ENCODE measurements at places on chromosomes 13 and 19.

DNA sequence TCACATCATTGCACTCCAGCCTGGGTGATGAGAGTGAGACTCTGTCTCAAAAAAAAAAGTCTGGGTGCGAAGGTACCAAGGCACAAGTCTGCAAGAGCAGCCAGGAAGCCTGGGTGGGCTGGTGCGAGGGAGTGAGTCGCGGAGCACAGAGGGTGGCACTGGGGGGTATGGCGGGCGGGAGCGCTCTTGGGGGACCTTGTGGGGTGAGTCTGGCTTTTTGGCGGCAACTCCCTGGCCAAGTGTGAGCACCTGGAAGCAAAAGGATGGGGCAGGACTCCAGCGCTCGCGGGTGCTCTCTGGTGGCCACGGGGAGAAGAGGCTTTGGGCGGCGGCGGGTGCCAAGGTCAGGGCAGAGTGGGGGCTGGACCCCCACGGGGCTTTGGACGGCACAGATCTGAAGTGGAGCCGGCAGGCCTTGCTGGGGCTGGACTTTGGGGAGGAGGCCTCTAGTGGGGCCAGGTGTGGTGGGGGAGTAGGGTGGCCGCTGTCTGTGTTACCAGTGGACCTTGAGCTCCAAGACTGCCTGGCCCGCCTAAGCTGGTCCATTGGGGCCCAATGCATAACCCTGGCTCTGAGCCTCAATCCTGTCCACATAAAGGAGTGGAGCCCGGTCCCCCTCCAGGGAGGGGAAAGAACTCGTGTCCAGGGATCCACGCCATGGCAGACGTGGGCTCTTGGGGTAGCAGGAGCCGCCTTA, 1.6 kb downstream of the P2RY11 start:
- no peak for DNase-seq

DNA sequence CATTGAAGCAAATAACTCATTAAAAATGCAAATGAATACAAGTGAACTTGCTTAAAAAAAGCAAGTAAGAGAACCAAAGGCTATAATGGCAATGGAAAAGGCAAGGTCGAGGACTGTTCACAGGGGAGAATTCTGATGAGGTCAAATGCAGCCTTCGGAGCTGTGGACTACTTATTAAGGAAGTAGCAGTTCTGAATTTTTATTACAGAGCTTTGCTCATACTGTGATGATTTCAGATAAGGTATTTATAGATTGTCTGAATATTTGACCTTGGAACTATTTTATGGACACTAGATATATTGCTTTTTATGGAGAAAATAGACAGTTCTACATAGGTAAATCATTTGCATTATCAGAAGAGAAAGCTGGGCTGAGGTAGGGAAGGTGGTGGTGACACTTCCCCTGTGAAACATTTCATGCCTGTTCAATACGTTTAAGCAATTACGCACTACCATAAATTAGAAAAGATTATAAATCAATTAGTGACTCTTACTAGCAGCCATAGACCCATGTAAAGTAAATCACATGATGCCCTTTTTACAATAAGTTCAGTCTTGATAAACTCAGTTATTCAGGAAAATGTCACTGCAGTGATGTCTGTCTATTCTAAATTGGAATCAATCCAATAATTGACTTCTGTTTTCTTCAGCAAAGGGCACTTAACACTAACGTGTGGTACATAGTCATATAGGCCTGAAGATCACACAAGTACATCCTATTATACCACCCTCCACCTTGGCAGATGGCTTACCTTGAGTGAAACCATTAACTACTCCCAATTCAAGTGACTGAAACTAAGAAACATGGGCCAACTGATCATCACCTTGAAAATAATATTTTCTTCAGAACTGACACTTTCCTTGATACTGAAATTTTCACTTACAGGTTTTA, 260.0 kb downstream of the KLF12 start:
- DNase-seq, result no peak

- DNase-seq, result no peak
Observed at GRCh38 chr19:459724-460511, 915 bp downstream of the SHC2 start.

DNA sequence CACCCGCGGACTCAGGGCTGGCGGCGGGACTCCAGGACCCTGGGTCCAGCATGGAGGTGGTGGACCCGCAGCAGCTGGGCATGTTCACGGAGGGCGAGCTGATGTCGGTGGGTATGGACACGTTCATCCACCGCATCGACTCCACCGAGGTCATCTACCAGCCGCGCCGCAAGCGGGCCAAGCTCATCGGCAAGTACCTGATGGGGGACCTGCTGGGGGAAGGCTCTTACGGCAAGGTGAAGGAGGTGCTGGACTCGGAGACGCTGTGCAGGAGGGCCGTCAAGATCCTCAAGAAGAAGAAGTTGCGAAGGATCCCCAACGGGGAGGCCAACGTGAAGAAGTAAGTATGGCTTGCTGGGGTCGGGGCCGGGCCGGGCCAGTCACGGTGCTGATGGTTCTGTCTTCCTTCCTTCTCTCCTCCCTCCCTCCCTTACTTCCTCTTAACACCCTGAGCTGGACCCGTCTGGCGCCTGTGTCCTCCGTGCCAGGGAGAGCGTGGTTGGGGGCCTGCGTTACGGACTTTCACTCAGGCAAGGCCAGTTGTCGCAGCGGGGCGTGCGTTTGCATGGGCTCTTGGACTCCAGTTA, 1.4 kb downstream of the STK11 start:
- no peak for DNase-seq

GRCh38 chr13:114031631-114032030, 57.8 kb upstream of the C13orf46 start:
- DNase-seq, result no peak

- DNase-seq, result no peak
Observed at GRCh38 chr13:75079226-75079625, 402.7 kb downstream of the TBC1D4 start.

DNA sequence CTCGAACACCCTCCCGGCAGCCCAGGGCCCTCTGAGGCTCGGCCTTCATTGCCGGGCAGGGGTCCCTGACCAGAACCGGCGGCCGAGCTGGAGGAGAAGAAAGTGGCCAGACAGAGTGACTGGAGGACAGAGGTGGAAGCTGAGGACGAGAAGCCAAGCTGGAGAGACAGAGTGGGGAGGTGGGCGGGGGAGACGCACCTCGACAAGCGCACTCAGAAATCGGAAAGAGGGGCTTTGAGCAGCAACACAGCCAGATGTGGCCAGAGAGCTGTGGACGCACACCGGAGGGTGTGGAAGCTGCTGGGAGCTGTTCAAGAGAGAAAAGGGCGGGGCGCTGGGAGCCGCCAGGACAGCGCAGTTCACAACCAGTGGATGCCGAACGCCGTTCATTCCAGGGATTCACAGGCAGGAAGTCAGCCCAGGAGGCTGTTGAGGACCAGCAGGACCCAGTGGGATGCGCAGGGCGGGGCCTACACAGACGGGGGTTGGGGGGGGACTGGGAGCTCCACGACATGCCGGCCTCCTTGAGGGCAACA, 28.2 kb upstream of the C13orf46 start:
- no peak for DNase-seq

GRCh38 chr13:113598481-113598880, 13.9 kb downstream of the TFDP1 start:
- no peak for DNase-seq

DNA sequence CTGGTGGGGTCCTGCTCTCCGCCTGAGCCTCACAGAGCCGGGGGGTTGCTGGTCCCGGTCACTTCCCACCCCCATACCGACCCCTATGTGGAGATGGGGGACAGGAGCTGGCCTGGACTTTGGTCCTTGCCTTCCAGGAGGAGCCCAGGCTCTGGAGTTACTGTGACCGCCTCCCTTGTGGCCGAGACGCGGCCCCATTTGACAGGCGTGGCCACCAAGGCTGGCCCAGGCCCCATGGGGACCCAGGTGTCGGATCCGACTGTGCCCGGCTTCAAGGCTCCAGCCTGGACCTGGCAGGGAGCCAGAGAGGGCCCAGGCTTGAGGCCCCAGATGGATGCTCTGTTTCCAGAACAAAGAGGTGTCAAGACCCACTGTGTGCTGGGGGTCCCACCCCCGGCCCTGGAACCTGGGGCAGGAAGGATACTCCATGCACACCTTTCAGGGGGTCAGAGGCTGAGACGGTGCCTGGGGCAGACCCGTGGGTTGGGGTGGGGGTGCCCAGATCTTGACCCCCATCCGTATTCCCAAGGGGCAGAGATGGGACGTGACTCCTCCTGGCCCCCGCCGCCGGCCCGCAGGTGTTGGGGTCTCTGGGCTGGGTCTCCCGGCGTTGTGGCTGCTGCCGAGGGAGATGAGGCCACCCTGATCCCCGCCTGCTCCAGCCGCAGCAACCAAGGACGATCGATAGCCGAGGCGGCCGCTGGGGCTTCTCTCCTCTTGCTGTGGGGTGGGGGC, 47.8 kb upstream of the TCF3 start:
- DNase-seq, result no peak

DNA sequence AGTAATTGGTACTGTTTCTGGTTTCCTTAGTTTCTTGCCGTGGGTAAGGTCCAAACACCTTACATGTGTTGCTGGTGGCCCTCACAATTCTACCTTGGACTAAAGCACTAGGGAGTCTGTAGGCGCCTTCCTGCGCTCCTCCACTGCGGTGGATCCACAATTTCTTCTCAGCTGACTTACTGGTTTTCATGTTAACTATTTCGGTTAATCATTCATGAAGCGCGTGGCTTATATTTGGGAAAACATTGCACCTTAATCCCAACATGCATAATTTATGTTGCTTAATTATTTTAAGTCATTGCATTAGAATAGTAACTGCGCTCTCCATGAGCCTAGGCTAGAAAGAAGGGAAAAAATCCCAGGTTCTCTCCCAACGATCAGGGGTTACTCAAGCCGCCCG, 37.7 kb downstream of the ARHGEF7 start:
- no peak for DNase-seq

DNA sequence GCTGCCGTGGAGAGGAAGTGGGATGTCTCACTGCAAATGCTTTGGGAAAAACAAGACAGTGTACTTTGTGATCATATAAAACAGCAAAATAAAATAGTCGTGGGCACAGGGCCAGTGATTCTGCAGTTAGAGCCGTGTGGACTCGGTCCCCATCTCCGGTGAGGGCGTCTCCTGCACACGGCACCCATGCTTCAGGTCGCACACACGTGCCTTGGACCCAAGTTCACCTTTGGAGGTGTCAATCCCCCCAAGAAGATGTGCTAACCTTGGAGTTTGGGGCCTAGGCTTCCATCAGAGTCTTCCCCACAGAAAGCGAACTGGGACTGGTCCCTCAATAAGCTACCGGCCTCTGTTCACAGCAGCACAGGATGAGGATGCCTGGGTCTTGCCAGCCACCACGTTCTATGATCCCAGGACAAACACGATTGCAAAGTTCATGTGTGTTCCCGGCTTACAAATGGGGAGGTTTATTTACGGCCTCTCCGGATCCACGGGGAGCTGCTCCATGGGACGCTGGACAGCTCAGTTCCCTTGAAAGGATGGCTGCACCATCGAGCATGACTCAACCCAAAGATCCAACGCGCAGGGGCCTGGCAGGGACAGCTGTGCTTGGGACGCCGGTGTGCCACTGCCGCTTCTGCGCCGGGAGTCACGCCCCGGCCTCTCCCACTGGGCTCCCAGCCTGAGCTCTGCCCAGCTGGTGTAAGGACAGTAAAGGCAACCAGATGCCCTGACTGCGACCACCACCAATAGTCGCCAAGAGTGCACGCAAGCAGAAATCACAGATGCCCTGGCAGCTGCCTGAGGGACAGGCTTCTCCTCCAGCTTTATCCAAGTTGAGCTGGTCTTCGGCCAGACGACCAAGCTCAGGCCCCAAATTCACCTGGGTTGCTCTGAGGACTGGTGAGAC, 8.6 kb downstream of the GAS6 start:
- no peak for DNase-seq

- DNase-seq, result no peak
Observed at GRCh38 chr13:110509971-110510786, 51.3 kb downstream of the RAB20 start.

GRCh38 chr19:3163230-3163886, 15.2 kb upstream of the S1PR4 start:
- no peak for DNase-seq

DNA sequence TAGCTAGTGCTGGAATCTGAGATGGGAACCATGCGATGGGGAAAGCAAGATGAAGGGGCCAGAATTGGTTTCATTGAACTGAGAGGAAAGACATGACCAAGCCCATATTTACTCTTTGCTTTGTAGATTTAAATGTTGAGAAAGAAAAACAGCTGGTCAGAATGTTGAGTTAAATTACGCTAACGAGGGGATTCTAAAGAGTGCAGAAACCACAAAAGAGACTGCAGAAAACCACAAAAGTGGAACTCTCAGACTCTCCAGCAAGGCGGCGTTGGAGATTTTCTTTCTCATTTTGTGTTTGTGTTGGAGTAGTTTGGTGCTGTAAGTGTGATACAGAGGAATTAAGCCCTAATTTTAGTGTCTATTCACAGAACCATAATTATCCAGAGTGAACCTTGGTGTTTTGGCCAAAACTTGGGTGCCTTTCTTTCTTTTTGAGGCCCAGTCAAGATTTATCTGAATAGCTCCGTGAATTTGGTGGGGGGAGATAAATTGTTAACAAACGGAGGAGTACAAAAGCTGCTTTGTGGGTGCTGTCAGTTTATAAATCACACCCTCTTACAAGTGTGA, 26.3 kb downstream of the SAE1 start:
- DNase-seq, result no peak

- DNase-seq, result no peak
Observed at GRCh38 chr13:97261254-97262005, 39.3 kb downstream of the MBNL2 start.

- DNase-seq, result no peak
Observed at GRCh38 chr13:26342898-26343297, 89.0 kb downstream of the CDK8 start.

DNA sequence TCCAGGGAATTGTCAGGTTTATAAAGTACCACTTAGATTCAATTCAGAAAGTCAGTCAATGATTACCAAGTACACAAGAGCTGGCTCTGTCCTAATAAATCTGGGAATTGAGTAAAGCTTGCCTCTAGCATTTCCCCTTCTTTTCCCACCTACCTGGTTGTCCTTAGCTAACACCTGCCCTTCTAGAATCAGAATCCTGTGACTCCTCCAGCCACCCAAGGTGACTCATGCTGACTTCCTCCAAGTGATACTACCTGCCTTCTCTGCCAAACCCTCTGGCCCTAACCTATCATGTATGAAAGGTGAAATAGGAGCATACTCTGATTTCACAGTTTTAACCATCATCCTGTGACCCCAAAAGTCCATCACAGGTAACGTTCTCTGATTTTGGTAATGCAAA, 151.2 kb downstream of the DIAPH3 start:
- no peak for DNase-seq

GRCh38 chr13:19072543-19072942, 109.1 kb downstream of the TUBA3C start:
- no peak for DNase-seq

DNA sequence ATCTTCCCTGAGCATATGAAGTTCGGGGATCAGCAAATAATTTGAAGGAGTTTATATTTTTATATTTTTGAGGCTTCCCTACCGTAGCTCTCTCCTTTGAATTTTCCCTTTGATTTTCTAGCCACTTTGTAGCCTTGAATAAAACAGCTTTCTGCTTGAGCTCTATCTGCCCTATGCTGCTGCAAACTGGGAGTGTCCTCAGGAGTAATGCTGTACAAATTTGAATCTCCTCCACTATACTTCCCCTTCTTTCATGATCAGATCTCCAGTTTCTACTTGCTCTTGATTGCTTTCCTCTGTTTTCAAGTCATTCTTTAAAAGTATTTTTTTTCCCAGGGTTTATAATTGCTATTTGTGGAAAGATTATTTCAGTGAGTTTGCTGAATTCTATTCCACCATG, 14.6 kb downstream of the PDS5B start:
- DNase-seq, result no peak

GRCh38 chr19:42850981-42851717, 28.4 kb downstream of the PSG1 start:
- DNase-seq, result peak; percentile 86

- DNase-seq, result no peak
Observed at GRCh38 chr13:40798380-40798779, 9.0 kb downstream of the SLC25A15 start.

GRCh38 chr13:74134221-74134776, at the start of gene KLF12:
Gene KLF12, minus strand, starts transcription at chr13:74134404.
- peak; percentile 95 for DNase-seq

Measured in esophagus muscularis mucosa (tissue), 4 donors.